ENCODE measurements at places on chromosomes 7 and 10.

DNA sequence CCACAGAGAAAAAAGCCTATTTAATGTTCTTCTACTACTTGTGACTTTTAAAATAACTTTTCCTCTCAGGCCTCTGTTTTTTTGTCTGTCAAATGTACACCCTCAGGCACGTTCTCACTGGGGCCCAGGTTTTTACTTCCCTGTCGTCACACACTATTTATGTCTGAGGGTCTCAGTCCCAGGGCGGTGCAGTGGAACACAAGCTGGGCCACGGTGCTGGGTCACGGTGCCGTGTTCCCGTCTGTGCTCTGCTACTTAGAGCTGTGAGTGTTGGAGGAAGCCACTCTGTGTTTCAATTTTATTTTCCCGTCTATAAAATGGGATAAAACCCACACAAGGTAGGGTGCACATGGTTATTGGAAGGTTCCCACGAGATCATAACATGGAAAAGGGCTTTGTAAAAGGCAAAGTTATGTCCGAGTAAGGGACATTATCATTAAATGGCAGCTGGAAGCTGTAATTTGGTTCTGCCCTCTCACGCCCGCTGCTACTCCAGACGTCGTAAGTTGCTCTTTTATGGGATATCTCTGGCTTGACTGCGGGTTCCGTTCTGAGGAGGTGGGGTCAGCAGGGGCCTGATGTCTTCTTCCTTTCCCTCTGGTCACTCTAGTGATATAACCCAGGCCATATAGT, 25.2 kb downstream of the ZNF775 start:
- DNase-seq, result no peak

DNA sequence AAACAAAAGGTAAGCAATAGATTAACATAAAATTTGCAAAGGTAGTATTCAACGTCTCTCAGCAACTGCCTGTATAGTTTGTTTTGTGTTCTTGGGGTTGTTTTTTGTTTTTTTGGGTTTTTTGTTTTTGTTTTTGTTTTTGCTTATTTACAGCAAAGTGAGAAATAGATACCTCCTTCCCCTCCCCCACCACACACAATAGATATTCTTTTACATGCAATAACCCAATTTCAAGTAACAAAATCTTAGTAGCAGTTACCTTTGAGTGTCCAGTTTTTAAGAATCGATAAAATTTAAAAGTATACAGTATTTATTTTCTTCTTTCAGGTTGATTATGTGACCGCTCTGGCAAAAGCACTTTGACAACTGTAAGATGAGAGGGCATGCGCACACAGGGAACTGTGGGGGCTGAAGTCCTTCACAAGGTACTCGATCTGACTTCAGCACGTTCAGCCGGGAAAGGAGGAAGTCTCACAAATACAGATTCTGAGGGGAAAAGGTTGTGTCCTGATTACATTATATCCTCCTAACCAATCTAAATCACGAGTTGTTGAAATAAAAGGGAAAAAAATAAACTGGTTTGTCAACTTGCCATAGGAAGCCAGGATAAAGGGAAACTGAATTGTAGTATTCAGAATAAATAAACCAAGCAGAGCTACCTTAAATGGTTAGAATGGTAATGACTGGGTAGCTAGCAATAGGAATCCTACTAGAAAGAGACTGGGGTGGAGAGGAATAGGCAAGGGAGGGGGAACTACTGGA, 47.8 kb downstream of the CPEB3 start:
- no peak for DNase-seq

- DNase-seq, result no peak
Observed at GRCh38 chr7:78377532-78377931, 579.0 kb downstream of the PHTF2 start.

- DNase-seq, result no peak
Observed at GRCh38 chr10:132748545-132749370, 37.2 kb downstream of the NKX6-2 start.

GRCh38 chr7:155229548-155230168, 68.0 kb upstream of the INSIG1 start:
- DNase-seq, result no peak

- DNase-seq, result no peak
Observed at GRCh38 chr7:133662830-133663229, 410.0 kb downstream of the EXOC4 start.

- DNase-seq, result no peak
Observed at GRCh38 chr10:4427532-4427931, 398.5 kb upstream of the AKR1E2 start.

DNA sequence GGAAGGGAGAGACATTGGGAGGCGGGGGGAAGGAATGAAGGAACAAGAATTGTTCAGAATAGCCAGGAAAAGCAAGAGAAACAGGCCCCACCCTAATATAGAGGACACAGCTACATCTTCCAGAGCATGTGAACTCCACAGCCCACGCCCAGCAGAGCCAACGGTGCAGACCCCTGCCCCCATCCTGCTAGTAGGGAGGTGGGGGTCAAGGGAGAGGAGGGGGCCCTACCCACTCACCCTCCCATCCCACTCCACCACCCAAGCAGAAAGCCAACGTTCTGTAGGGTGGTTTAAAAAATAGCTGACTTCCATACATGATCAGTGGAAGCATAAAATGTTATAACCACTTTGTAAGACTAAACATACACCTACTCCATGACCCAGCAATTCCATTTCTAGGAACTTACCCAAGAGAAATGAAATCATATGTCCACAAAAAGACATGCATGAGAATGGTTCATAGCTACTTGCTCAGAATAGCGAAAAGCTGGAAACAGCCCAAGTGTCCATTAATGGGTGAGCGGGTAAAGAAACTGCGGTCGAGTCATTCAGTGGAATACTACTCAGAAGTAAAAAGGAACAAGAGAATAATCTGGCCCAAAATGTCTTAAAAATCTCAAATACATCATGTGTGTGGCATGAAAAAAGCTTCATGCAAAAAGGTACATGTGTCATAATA, 31.8 kb downstream of the CTBP2 start:
- no peak for DNase-seq

GRCh38 chr7:104793066-104793465, 220.9 kb upstream of the KMT2E start:
- no peak for DNase-seq

GRCh38 chr7:36683111-36683510, 41.2 kb downstream of the AOAH start:
- no peak for DNase-seq

- no peak for DNase-seq
Observed at GRCh38 chr7:159211540-159212182, 67.0 kb upstream of the VIPR2 start.

- no peak for DNase-seq
Observed at GRCh38 chr10:125964558-125964957, 68.2 kb downstream of the FANK1 start.

DNA sequence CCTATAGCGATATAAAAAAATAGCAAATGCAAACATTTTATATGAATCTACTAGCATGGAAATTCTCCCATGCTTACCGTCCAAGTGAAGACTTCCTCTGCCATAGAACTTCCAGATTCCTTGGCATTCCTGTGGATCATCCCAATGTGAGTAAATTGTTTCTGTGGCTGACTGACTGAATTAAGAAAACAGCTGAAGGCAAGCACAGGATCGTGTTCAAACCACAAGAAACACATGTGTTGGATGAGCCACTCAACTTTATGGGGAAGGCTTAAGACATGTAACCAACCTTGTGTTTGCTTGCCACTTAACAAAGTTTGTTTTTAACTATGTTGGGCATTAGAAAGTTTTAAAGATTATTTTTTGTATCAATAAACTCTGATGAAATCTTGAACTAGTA, 2.6 kb upstream of the MYPN start:
- DNase-seq, result no peak

GRCh38 chr10:88111294-88111693, 247.9 kb downstream of the PTEN start:
- DNase-seq, result no peak

DNA sequence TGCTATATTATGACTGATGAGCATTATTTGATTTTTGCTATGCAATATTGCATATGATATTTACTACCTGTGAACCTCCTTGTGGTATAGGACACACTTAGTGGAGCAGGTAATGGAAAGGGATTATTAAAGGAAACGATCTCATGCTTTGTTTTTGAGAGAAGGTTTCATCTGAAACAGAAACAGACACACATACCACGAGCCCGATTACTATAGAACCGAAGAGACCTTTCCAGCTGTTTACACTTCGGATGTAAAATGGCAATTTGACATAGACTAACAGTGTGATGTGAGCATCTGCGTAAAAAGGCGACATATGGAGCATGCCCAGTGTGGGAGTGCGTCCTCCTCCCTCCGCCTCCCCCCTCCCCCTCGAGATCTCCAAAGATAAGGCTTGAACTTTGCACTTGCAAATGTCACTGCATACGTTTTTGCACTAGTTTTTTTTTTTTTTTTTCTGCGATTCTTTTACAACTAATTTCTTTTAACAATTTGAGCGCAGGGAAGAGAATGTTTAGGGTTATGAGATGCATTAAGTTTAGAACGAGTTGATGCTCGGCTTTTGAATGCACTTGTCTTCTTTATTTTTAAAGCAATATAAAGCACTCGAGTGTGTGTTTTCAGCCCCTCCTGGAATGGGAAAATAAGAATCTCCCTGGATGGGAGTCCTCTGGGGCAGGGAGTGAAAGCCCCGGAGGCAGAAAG, 251.0 kb downstream of the NSUN6 start:
- DNase-seq, result no peak

GRCh38 chr7:26083113-26083512, 68.9 kb upstream of the NFE2L3 start:
- no peak for DNase-seq

- DNase-seq, result no peak
Observed at GRCh38 chr10:44911081-44911540, at the start of gene TMEM72. TSS of gene TMEM72 (plus strand) at chr10:44911337. CDS start at chr10:44911513, 176 bp downstream.

GRCh38 chr7:92880212-92881090, 44.1 kb upstream of the CDK6 start:
- no peak for DNase-seq

- no peak for DNase-seq
Observed at GRCh38 chr7:30874656-30875302, 36.9 kb upstream of the AQP1 start.

DNA sequence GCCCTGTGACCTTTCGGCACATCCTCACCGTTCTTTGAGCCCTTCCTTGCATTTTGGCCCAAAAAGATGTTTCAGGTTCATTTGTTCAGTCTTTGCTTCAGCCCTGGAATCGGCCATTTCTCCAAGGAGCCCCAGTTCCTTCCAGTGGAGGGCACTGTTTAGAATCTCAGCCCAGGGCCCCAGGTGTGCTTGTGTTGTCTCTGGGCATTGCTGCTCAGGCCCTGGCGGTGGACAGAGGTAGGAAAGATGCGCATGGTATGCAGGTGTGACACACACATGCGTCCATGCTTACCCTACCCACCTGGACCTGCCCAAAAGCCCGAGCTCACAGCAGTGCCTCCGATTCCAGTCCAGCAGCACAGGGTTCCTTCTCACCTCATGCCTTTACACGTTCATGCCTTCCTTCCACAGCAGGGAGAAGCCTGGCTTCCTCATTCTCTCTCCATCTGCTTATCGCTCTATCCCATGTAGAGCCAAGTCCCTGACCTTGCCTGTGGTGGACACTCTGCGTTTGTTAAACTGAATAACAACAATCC, 70.6 kb downstream of the LHPP start:
- DNase-seq, result no peak

GRCh38 chr10:15137636-15138035, 30.9 kb downstream of the NMT2 start:
- no peak for DNase-seq

DNA sequence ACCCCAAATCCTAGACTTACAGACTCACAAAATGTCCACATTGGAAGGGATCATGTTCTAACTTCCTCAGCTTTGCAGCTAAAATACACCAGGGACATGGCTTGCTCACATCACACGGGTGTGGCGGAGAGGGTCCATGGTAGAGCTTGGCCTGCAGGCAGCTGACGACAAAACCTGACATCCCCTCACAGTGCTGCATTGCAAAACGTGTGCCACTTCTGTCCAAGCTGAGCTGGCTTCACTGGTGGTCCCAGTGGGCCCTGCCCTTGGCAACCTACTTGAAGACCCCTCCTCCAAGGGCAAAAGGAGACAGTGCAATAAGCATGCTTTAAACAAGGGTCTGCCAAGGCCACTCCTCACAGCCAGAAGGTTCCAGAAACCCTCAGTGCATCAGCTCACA, 21.9 kb downstream of the ANXA11 start:
- DNase-seq, result no peak

DNA sequence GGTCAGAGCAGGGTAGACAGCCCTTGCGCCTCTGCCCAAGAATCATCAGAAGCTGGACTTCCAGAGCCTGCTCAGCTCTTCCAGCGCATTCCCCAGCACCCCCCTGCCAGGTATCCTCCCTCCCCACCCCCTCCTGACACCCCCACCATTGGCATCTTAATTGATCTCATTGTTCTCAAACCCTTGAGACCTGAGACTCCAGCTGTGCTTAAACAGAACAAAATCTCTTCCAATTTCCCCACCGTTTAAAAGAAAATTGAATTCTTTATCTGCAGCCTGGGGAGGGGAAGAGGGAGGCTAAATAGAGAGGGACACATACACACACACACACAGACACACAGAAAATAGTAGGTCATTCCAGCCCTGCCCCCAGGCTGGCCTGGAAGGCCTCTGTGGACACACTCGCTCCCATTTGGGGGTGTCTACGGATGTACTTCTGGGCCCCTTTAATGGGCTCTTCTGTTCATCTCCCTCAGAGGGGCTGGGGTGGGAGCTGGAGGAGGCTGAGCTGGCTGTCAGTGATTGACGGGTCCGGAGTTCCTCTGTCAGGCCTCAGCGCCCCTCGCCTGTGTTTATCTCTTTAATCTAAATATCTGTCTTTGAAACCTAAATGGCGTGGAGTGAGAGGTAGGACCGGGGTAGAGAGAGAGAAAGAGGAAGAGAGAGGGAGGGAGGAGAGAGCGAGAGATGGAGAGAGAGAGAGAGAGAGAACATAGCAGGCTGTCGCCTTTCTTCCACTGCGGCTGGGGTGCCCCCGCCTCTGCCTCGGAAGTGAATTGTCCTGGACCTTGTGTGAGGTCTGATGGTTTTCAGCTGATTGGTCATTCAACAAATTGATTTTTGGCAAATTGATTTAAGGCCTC, 61.7 kb downstream of the C10orf105 start:
- no peak for DNase-seq

- DNase-seq, result no peak
Observed at GRCh38 chr7:143130541-143130940, 1.3 kb upstream of the PIP start.

GRCh38 chr7:604001-604883, 84.6 kb upstream of the PDGFA start:
- DNase-seq, result peak; percentile 92

All from activated naive CD8-positive, alpha-beta T cell treated with anti-CD3 and anti-CD28 coated beads, Interleukin-2, amount 10 ng/mL, durations not matched to agents 7 days and 5 days (primary cell).